ENCODE measurements at places on chromosomes 2 and 18.

- DNase-seq: no peak
Observed at GRCh38 chr2:108923736-108924579, 65.1 kb downstream of the EDAR start.

GRCh38 chr2:128710729-128711128 lies 392.1 kb upstream of the HS6ST1 start:
- DNase-seq: no peak

GRCh38 chr18:11149441-11150270 lies at the start of gene PIEZO2:
PIEZO2 (minus strand) TSS chr18:11149569; CDS start chr18:11148588, 981 bp downstream.
- DNase-seq: no peak

GRCh38 chr2:237873421-237873831 lies 14.0 kb downstream of the RAMP1 start:
- DNase-seq: no peak

DNA sequence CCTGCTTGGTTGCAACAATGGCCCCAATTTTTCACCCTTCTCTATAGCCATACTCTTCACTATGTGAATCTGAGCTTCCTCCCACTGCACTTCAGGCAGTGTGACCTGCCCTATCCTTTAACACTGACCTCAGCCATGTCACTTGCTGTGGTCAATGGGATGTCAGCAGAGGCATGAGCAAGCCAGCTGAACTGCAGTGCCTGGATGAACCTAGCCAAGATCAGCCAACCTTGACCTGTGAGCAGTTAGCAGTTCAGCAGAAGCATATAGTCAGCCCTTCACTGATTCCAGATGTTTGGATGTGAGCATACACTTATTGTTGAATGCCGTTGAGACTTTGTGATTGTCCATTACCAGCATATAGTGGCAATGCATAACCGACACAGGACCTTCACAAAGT lies 63.4 kb upstream of the BOD1L2 start:
- DNase-seq: no peak

GRCh38 chr2:26782876-26783704 lies 2.8 kb upstream of the CENPA start:
- DNase-seq: no peak

- no peak for DNase-seq
Observed at GRCh38 chr2:160700021-160700814, 206.6 kb upstream of the RBMS1 start.

DNA sequence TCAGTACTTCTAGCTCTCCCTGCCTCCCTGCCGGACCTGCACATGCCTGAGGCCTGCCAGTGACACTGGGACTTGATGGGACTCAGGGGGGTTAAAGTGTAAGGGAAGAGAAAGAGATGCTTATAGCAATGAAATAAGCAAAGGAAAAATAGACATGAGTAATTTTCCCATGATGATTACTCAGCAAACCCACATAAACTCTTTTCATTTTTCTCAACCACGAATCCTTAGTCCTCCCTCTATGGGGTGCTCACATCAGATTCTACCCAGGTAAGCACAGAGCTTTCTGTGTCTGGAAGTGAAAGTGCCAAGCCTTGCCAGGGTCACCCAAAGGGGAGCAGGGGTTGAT lies 44.8 kb upstream of the ANKRD62 start:
- no peak for DNase-seq

- no peak for DNase-seq
Observed at GRCh38 chr2:88061295-88061694, 5.7 kb upstream of the KRCC1 start.

- no peak for DNase-seq
Observed at GRCh38 chr2:33094303-33094702, 147.6 kb downstream of the LTBP1 start.

DNA sequence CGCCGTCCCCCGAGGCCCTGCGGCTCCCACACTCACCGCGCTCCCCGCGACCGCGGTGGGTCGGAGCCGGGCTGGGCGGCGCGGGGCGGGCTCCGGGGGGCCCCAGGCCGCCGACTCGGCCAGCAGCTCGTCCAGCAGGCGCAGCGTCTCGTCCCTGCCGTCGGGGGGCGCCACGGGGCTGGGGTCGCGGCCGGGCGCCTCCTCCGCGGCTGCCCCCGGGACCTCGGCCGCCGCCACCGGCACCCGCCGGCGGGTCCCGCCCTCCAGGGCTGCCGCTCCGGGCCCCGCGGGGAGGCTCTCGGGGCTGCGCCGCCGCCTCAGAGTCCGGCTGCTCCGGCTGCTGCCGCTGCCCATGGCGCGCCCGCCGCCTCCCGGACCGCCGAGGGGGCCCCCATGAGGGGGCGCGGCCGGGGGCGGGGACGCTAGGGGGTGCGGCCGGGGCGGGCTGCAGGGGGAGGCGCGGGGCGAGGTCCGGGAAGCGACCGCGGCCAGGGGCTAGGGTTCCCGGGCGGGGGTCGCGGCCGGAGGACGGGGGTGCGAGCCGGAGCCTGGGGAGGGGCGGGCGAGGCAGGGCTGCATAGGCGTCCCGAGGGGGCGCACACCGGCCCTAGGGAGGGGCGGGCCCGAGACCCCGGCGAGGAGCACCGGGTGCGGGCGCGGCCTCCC lies at the start of gene CYS1:
CYS1 (minus strand) TSS at position 542 of the 666 bp plus-strand sequence; CDS start at position 354, 188 bp downstream.
- no peak for DNase-seq

DNA sequence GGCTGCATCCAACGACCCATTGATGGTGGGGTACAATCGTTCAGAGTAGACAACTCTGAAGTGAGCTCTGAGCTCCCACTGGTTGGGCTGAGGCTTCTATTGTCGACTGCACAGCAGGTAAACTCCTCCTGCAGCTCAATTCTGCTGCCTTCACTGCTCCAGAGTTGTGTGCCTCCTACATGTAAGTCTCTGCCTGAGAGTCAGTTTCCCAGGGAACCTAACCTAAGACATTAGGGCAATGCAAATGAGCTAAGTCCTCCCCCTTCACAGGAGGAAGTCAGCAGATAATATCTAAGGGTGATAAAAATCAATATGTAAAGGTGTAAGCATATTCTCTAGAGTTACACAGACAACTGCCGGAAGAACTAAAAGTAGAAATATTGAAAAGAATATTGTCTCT lies 22.5 kb upstream of the ACYP2 start:
- DNase-seq: no peak

DNA sequence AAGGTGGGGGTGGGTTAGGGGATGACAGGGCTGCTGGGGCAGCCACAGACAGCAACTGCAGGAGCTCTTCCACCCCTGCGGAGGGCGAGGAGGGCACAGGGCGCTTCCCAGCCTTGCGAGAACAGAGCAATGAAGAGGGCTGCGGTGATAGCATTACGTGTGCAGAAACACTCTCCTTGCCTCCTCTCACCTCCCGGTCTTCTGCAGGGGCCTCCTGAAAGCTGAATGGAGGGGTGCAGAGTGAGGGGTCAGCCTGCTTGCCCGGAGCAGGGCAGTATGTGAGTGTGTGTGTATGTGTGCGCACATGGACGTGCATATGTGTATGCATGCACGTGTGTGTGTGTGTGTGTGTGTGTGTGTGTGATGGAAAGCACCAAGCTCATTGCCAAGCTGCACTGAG lies 29.5 kb upstream of the IL1R2 start:
- DNase-seq: no peak
